NCI-H1417 treated with DMSO at 0.1 percent for 48 hours (cell line): ENCODE measurements at places on chromosomes 3 and 15.

- no peak for DNase-seq
Measured at GRCh38 chr15:44790215-44790614, 53.9 kb downstream of the TRIM69 start.

- DNase-seq, result no peak
Measured at GRCh38 chr15:100926258-100926657, 7.1 kb downstream of the LRRK1 start.

DNA sequence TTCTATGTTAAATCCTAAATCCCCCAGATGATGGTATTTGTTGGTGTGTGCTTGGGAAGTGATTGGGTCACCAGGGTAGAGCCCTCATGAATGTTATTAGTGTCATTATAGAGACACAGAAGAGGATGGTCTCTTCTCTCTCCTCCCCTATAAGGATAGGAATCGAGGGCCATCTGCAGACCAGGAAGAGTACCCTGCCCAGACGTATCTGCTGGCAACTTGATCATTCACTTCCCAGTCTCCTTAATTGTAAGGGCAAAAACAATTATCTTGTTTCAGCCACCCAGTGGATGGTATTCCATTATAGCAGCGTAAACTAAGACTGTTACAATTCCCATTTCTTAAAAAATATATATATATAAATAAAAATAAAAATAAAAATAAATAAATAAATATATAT is 892.2 kb downstream of the SI start:
- no peak for DNase-seq

DNA sequence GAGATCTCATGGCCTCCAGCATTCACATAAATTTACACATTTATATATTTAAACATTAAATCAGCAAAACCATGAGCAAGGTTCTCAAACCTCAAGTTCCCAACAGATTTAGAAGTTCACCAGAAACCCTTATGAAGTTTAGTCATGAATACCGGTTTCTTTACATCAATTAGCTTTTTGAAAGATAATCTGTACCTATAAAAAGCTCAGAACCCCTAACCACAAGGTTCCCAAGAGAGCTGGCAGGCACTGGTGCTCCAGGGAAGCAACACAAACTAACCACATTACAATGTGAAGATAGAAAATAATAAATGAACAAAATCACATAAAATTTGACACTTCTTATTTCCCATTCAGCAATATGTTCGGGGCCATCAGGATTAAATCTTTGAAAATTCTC is 150.9 kb downstream of the FBN1 start:
- DNase-seq, result no peak

GRCh38 chr15:68650901-68651709 is 72.3 kb downstream of the CORO2B start:
- DNase-seq, result no peak

DNA sequence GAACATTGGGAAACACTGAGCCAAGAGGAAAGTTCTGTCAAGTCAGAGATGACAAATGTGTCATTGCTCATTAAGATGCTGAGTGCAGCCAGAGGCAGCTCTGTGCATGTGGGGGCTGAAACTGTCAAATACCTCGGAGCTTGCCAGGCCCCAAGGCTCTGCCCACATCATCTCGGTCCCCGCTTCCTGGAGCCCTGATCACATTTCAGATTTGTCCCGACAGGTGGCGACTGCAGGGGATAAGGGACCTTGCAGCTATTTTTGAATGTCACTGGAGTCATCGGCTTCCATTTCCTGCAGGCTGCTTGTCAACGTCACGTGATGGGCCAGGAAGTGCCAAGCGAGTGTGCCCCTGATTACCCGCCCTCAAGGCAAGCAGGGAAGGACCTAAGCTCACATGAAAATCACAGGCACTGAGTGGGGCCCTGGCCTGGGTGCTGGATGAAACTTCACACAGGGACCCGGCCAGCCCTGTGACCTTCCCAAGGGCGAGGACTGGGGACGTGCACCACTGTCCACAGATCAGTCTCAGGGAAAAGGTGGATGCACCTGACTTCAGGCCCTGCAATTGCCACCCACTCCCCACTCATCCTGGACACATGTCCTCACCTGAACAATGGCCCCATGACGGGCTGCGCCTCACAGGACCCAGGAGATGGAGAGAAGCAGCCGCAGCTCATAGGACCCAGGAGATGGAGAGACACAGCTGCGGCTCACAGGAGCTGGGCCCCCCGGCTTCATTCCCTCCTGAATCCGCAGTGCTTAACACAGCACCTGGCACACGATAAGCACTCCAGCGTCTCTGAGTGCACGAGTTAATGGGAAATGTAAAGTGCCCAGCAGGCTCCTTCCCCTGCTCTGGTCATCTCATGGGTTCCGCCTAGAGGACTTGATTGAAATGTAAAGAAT is 73.4 kb downstream of the NUP210 start:
- DNase-seq, result no peak

DNA sequence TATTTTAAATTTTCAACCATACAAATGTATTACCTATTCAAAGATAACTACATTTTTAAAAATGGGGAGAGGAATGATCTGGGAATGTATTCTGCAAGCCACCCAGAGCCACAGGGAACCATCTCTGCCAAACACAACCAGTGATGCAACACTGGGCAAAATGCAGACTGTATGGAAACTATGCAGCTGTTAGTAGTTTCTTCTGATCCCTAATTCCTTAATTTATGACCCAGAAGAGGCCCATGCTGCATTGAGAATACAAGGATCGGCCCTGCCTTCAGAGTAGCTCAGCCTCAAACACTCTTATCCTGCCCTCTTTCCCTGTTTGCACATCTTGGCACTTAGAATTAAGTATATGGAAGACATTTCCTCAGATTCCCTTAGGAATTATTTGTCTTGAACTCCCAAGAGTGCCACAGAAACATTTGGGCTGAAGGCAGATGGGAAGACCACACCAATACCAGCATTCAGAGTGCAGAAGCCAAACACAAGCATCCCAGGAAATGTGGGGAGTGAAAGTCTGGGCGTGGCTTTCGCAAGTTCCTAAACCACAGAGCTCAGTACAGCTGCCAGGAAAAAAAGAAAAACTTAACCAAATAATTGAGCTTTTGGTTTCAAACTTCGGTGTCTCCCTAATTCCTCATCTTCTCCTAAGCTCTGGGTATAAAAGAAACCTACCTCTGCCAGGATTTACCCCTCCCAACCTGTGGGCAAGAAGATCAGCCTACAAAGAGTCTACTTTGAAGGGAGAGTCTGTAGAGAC is 5.3 kb downstream of the SNUPN start:
- no peak for DNase-seq

- DNase-seq, result no peak
Measured at GRCh38 chr3:62562596-62562995, 189.2 kb upstream of the FEZF2 start.

DNA sequence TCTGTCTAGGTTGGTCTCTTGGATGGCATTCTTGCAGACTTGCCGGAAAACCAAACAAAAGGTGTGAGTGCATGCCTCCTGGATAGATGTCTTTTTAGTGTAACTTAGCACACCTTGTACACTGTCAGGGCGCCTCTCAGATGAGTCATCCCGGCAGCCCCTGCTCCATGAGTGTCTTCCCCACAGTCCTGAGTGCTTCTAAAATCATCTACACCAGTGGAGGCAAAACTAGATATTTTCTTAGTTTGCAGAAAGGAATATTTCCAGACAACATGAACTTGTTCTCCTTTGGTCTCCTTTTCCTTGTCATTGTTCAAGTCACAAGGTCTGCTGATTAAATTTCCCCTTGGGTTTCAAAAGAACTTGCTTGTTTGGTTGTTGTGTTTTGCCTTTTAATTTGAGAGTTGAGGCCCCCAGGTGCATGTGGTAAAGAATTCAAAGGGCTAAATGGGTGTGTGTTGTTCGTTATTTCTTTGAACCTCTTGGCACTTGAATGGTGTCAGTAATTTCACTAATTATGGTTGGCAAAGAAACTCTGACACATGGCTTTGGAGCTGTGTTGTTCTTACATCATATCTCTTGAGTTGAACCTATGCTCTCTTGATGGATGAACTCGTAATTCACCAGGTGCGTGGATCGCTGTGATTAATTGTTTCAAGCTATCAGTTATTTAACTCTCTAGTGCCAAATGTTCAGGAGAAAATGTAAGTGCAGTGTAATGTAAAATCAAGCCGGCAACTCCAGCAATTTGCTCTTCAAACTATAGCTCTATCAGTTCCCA is 98.2 kb downstream of the IGF1R start:
- DNase-seq, result no peak

DNA sequence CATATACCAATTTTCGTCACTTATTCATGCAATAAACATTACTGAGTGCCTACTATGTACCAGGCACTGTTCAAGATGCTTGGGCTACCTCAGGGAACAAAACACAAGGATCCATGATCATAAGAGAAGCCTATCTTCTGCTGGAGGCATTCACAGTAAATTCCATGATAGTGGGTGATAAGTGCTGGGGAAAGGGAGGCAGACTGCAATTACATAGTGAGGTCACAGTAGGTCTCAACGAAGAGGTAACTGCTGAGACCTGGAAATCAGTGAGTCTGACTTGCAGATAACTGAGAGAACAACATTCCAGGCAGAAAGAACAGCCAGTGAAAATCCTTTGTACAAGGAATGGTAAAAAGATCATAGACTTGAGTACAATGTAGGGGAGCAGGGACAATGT is 33.6 kb downstream of the RAF1 start:
- no peak for DNase-seq

GRCh38 chr15:51737522-51738305 is at the start of gene LYSMD2:
TSS of gene LYSMD2 (minus strand) at chr15:51737655. CDS start at chr15:51737622, 33 bp downstream.
- no peak for DNase-seq

DNA sequence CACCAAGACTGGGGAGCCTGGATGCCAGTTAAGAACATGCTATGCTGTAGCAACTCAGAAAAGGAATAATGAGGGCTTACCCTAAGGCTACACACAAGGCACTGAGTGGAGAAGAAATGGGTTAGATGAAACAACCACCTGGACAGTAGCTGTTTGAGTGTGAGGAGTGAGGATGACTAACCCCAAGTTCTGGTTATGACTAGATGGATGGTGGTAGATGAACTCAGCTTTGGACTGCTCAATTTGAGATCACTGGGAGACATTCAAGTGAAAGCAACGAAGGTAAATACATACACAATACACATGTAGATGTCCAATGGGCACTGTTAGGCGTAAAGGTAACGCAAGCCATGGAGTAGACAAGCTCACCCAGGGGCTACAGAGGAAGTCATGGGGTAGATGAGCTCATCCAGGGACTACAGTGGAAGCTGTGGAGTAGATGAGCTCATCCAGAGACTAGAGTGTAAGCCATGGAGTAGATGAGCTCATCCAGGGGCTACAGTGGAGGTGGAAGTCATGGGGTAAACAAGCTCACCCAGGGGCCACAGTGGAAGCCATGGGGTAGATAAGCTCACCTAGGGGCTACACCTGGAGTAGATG is 98.3 kb downstream of the ANO10 start:
- DNase-seq, result no peak

GRCh38 chr3:52065264-52065756 is 8.9 kb upstream of the DUSP7 start:
- no peak for DNase-seq

GRCh38 chr15:29123171-29123570 is 146.5 kb downstream of the NSMCE3 start:
- no peak for DNase-seq

- DNase-seq, result no peak
Measured at GRCh38 chr3:58084166-58084565, 75.9 kb downstream of the FLNB start.

DNA sequence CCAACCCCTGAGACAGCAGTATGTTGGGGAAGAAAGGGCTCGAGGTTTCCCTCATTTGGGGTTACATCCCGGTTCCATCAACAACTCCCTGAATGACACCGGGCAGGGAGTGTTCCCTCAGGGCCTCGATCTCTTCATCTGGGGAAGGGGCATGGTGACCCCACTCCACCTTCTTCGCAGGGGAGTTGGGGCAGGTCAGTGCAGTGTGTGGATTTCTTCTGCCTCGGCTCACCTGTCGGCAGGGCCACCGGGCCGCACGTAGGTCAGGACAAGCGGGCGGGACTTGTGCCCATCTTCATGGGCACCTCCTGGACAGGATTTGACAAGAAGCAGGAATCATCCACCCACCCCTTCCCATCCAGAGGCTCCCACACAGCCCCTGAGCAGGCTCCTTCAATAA is 17.4 kb downstream of the GRIP2 start:
- no peak for DNase-seq

DNA sequence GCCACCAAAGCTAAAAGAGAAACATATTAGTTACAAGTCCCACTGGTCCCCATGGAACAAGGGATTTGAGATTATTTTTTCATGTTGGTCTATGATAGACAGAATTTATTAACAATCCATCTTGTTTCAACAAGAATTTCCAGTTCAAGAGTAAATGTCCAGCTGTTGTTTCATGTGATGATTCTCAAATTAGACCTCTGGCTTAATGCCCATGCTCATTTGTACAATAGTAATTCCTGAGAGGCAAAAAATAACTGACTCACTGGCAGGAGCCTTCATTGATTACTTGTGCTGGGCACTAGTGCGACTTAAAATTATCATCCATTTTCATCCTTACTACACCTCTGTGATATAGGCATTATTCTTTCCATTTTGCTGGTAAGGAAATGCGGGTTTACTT is 171.3 kb downstream of the ITPR1 start:
- no peak for DNase-seq

GRCh38 chr3:187612656-187613055 is 57.5 kb downstream of the SST start:
- DNase-seq, result no peak

DNA sequence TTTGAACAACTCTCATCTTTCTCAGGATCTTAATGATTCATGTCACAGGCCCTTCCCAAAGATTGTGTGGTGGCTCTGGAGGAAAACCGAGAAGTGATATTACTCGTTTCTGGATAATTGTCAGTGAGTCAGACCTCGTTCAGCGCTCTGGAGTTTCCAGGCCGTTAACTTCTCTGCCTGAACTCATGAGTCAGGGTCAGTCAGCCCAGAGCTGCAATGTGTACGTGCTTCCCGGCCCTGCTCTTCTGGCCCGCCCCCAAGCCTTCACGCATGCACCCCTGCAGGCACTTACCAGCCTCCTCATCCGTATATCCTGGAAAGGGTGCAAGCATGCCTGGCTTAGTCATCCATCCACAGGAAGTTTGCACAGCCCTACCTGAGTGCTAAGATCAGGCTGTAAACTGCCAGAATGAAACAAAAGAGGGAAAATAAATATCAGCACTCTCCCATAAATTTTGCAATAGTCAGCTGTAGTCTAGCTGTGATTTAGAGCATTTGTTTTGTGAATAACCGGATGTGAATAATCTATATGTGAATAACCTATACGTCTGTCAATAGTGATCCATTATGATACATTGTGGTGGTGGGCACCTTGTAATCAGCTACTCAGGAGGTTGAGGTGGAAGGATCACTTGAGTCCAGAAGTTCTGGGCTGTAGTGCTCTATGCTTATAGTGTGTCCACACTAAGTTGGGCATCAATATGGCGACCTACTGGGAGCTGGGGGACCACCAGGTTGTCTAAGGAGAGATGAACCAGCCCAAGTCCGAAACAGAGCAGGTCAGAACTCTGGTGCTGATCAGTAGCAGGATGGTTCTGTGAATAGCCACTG is 35.3 kb upstream of the SEMA4B start:
- DNase-seq, result peak; percentile 33
